HFFc6 (cell line): ENCODE measurements at places on chromosomes 6 and 20. TPM values are rescaled to one million over a fixed set of nuclear protein-coding genes. Genes with fewer than 3 reads are reported as not detected.

GRCh38 chr20:63333241-63333836, 27.8 kb downstream of the CHRNA4 start:
- DNase-seq: no peak

DNA sequence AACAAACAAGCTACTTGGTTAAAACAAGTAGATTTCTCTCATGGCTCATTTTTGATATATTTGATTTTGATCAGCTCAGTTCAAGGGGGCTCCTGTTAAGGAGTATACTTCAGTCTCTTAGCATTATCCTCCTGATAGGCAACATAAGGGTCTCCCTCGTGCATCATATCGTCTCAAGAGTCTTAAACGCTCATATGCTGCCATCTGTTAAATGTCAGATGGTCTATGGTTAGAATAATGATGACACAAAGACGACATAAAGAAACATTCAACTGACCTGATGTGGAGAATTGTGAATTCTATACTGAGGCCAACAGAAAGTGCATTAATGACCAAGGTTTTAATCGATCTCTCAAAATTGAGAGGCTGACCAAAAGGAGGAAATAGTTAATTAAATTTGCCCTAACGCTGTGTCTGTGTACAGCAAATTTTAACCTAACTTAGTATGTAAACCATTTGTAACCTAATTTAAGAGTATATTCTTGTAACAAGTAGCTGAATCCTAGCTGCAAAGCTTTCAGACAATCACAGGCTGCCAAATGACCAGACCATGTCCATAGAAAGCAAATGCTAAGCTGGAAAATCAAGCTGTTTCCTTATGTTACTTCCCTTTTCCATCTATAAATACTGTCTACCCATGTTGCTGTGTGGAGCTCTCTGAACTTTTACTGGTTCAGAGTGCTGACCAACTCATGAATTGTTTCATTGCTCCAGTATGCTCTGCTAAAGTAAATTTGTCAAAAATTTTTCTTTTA, 1688.5 kb downstream of the GRIK2 start:
- no peak for DNase-seq

TBCC gene
- total RNA-seq: 22.5 to 25.6 TPM (median 24.6 TPM) in 3 replicates

DNA sequence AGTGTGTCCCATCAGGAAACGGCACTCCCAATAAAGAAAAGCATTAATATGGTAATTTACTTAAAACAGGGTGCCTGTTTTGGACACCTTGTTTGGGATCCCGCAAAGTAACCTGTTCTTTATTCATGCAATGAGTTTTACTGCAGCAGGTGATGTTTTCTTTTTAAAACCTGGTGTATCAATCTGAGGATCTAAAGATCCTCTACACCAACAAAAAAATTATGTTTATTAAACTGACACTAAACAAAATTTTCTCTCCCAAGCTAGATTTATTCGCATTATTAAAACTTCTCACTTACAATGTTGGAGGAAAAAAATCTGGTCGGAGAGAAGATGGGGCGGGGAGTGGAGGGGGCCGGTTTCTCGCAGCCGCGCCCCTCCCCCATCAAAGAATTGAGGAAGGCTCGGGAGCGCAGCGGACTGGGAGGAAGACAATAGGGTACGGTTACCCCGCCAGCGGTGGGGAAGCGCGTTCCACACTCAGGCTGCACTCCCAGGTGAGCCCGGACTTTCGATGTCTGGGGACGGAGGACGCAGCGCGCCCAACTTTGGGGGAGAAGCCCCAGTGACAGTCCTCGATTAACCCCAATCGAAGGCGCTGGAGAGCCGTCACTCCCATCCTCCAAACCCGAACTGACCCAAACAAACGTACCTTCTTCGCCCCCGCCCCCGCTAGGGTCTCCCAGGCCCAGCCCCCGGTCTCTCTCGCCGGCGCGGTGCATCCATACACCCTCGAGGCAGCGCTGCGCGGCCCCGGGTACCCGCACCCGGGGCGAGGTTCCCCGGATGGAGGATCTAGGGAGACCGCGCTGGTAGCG, 1.3 kb downstream of the CD24 start:
- no peak for DNase-seq

CST2 gene
- not detected in 3 replicates for total RNA-seq

GRCh38 chr20:507006-507758, 36.4 kb downstream of the CSNK2A1 start:
- DNase-seq: no peak

DNA sequence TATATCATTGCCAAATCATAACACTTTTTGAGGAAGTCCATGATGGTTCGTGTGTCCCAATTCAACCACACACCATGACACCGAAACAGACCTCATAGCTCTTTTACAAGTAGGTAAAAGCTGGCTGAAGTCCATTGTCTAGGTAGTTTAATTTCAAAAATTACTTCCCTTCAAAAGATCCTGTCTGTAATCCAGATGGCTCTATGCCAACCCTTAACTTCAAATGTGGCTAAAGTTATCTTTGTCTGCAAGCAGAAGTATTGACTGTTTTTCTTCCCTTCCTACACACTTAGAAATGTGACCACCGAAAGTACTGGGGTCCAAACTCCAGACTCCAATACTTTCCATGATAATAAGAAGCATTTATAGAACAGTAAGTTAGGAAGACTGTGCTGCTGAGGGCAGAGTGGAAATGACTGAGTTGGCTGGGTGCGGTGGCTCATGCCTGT, 8.3 kb upstream of the TIAM2 start:
- no peak for DNase-seq

SAMD10 gene
- total RNA-seq: 2.3 to 2.6 TPM (median 2.5 TPM) in 3 replicates

GRCh38 chr20:10553326-10553984, 118.3 kb downstream of the SLX4IP start:
- peak; percentile 53 for DNase-seq
